ENCODE measurements at places on chromosomes 5 and 9. TPM values are rescaled to one million over a fixed set of nuclear protein-coding genes. Genes with fewer than 3 reads are reported as not detected.

DNA sequence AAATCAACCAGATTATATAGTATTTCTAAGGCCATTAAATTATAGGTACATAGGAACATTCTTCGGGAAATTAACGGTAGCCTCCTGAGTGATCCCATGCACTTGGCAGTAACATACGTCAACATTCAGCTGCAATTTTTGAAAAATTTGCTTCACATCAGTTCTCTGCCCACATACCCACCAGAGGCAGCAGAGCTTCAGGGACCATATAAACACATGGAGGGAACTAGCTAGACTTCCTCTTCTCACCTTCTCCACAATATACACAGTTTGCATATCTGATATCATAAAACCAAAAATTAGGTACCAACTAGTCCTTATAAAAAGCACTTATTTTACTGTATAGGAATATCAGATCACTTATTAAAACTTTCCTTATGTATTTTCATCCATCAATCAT lies 4.8 kb downstream of the PSIP1 start:
- no peak for DNase-seq

GRCh38 chr5:38830521-38831051 lies 15.2 kb upstream of the OSMR start:
- no peak for DNase-seq

The SOX30 gene
- polyA plus RNA-seq = 0.39 TPM

GRCh38 chr5:134837530-134838181 lies 8.1 kb upstream of the C5orf24 start:
- no peak for DNase-seq

GRCh38 chr5:61290791-61291210 lies 41.3 kb upstream of the ZSWIM6 start:
- no peak for DNase-seq

The PCDHGC4 gene
- polyA plus RNA-seq = 3.0 TPM

The ZFP37 gene
- polyA plus RNA-seq = 10.4 TPM

DNA sequence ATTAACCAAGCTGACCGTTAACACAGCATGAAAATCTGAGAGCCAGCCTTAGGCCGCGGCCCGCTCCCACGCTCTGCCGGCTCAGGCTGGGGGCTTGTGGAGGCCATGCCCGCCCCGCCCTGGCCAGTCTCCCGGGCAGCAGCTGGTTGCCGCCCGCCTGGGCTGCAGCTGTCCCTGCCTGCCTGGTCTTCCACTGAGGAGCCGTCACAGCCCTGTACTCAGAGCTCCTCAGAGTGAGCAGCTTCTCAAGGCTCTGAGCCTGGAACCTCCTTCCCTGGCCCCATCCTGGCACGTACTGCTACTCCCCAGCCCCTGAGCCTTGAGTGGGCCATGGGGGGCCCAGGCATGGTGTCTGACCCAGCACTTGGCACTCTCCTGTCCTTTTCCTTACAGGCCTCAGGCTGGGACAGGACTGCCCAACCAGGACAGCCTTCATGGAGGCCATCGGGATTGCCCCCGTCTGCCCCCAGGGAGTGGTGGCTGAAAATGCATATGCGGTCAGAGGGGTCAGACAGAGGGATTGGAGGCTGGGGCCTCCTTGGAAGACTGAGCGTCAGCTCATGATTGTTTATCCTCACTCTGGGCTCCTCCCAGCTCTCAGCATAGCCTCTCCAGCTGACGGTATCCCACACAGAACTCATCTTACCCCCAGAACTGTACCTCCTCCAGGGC lies 11.9 kb downstream of the FGFR4 start:
- DNase-seq = no peak

Data from left renal cortex interstitium (tissue), 4 donors.